A673 (cell line): ENCODE measurements at places on chromosomes 1 and 21. TPM values are rescaled to one million over a fixed set of nuclear protein-coding genes. Genes with fewer than 3 reads are reported as not detected.

Gene GJA9
- total RNA-seq, result not detected in 2 replicates

GRCh38 chr1:6378096-6378746, 15.3 kb downstream of the ACOT7 start:
- DNase-seq, result no peak
- H3K27ac ChIP-seq, result no peak overlapping the region
- H3K27me3 ChIP-seq, result no peaks in the 10 kb centered on the region
- no peaks in the 10 kb centered on the region for H3K36me3 ChIP-seq
- H3K4me1 ChIP-seq, result no peaks in the 10 kb centered on the region

DNA sequence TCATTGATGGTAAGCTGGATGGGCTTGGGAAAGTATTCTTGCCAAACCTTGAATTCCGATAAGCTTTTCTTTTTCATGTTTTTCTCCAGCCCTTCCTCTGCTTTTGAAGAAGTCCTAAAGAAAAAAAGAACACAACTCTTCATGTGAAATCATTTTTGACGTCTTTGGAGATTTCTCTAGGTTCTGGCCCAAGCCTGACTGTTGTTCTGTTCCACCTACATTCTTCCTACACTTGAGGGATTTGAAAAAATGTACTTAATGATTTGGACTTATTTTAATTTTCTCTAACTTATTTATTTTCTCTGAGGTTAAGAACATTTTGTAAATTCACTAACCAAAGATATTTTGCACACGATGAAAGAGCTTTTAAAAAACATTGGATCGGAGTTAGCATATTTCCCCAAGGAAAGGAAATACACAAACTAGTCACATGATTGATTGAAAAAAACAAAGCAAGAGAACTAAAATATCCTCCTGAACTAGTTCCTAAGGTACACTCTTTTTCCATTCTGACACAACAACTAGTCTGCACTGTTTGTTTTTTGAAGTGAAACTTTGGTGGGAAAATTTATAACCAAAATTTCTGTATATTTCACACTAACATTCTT, 82.3 kb downstream of the LTN1 start:
- no peak for DNase-seq
- H3K4me3 ChIP-seq, result no peak overlapping the region
- no peaks in the 10 kb centered on the region for H3K36me3 ChIP-seq

DNA sequence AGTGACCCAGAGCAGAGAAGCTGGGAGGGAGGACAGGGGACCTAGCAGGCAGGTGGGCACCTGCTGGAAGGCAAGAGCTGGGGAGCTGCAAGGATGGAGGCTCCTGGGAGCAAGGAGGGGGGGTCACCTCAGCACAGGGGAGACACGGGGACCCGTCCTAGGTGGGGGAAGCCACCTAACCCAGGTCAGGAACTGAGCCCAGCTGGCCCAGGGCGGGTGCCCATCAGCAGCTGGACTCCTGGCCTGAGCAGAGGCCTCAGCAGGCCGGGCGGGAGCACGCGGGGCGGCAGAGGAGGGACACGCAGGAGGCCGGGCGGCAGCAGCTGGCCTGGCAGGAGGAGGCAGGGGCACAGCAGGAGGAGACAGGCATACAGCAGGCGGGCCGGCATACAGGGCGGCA, 949 bp downstream of the KRTAP10-1 start:
- H3K36me3 ChIP-seq, result no peaks in the 10 kb centered on the region
- H3K27me3 ChIP-seq, result no peaks in the 10 kb centered on the region
- no peaks in the 10 kb centered on the region for H3K4me1 ChIP-seq

DNA sequence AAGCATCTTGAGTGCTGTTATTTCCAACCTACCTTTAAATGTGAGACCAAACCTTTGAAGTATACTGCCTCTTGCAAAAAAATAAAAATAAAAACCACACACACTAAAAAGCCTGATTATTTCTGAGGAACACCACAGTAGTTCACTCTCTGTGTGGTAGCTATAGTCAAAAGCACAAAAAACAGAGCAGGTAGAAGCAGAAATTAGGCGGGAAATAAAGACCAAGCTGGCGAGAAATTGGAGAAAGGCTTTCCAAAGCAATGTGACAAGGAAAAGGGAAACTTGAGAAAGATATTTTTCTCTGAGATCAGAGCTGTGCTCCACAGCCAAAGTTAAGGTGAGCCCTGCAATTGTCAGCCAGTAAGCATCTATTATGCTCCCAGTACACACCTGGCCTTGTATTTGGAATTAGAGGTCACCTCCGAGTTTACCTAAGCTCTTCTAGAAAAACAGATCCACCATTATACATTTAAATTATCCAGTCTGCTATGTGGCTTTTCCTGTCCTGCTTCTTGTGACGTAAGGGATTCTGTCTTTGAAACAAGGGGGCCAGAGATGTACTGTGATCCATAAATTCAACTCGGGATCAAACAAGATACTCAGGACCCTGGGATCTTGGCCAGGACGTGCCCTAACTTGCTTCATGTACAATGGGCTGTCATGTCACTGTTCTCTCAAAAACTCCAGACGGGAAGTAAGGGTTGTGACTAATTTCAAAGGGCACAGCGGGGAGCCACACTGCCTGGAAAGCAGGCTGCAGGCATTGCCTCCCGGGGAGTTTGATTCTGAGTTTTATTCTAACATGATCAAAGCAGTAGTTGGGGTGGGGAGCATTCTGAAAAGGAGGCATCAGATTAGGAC, 39.8 kb upstream of the RAB4A start:
- H3K36me3 ChIP-seq, result no peaks in the 10 kb centered on the region
- no peak overlapping the region for H3K4me3 ChIP-seq
- no peak overlapping the region for H3K27ac ChIP-seq
- H3K27me3 ChIP-seq, result no peaks in the 10 kb centered on the region

- H3K36me3 ChIP-seq, result no peaks in the 10 kb centered on the region
- no peak overlapping the region for H3K27ac ChIP-seq
Measured at GRCh38 chr1:18139198-18139981, 31.8 kb downstream of the IGSF21 start.

DNA sequence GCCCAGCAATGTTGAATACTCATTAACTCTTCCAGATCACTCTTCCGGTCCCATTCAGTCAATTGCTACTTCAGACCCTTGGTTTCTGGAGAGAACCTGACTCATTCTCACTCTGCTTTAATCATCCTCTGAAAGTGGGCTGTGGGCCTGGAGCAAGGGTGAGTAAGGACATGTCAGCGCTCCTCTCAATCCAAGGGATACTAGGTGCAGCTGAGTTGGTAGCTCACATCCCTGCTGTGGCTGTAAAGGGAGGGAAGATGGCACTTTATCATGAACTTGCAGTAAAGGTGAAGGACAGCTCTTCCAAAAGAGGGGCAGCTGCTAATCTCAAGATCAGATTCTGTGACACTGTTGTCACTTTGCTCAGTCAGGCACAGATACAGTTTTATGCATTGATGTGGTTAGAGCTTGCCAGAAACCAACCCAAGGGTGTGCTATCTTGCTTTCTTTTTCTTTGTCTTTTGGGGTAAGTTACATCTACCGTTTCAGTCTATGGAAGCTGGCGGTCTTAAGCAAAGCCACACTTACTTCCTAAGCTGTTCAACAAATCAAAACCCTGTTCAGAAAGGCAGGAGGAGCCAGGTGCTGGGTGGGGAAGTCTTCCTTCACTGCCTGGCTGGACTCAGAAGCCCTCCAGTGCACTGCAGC, 26.5 kb upstream of the NTPCR start:
- no peaks in the 10 kb centered on the region for H3K36me3 ChIP-seq
- H3K4me3 ChIP-seq, result no peak overlapping the region
- DNase-seq, result no peak
- no peak overlapping the region for H3K27ac ChIP-seq
